ENCODE measurements at places on chromosomes 2 and 18. TPM values are rescaled to one million over a fixed set of nuclear protein-coding genes. Genes with fewer than 3 reads are reported as not detected.
A peak's percentile ranks its signal among the peaks of the same experiment; 100 is the strongest.

- DNase-seq: no peak
These were observed 800 bp downstream of the IL1RL2 start for GRCh38 chr2:102187496-102188150.

DNA sequence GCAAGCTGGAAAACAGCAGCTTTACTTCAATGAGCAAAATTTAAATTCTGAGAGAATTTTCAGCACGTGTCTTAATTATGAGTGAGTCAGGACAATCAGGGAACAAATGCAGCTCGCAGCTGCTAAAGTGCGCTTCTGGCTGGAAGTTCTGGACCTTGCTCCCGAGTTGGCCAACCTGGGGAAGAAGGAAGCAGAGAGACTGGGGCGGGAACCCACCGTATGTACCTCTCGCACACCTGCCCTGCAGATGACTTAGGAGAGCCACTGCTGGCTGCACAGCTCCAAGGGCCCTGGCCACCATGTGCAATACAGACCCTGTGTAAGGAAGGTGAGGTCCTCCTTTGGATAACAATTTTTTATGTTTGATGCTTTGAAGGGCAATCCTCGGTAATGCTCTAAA is 42.4 kb downstream of the REEP1 start:
- DNase-seq: no peak

DNA sequence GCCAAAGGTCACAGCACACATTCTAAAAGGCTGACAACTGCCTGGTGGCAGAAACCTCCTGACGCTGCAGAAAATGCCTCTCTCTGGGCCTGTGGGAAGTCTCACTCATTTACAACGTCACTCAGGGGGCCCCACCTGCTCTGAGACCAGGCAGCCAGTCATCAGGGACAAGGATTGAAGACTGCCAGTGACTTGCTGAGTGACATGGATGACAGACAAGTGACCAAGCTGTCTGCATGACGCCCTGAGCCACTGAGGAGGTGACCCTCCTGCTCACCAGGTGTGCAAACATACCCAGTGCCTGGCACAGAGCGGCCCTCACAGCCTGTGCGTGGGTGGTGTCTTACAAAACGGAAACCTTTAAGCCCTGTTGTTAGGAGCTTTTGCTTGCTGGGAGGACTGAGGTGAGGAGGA is 392.4 kb downstream of the TNS1 start:
- DNase-seq: peak; percentile 75

- no peak for DNase-seq
These were observed 101.4 kb downstream of the HDAC4 start for GRCh38 chr2:239299218-239299939.

CXCR1 gene
- total RNA-seq: not detected
